ENCODE measurements at places on chromosomes 4 and X. TPM values are rescaled to one million over a fixed set of nuclear protein-coding genes. Genes with fewer than 3 reads are reported as not detected.

Gene SPON2
- total RNA-seq = 769 TPM

Gene PTCHD1
- 1.3 TPM for total RNA-seq

Gene PRR32
- total RNA-seq = not detected

Gene CENPVL2
- total RNA-seq = not detected

Gene TKTL2
- not detected for total RNA-seq

Gene GATA1
- total RNA-seq = not detected

Gene ARFIP1
- total RNA-seq = 22.2 TPM

Gene DNAAF6
- not detected for total RNA-seq

Gene HSD17B13
- 0.25 TPM for total RNA-seq

Gene TIGD4
- 0.83 TPM for total RNA-seq

Gene JADE3
- total RNA-seq = 14.0 TPM

Gene SLC6A14
- total RNA-seq = not detected

Gene CLDN34
- not detected for total RNA-seq

Gene TRMT2B
- 5.1 TPM for total RNA-seq

Gene PROM1
- 36.9 TPM for total RNA-seq

Gene BEX1
- total RNA-seq = 140 TPM

Gene GSX2
- not detected for total RNA-seq

Gene OCIAD2
- total RNA-seq = 66.7 TPM

Gene C1QTNF7
- total RNA-seq = not detected

Gene NAA15
- total RNA-seq = 44.9 TPM

Gene LUZP4
- total RNA-seq = not detected

Gene EDA
- 1.7 TPM for total RNA-seq

Gene SCD5
- 31.9 TPM for total RNA-seq

Gene FAM149A
- 6.8 TPM for total RNA-seq
